ENCODE measurements at places on chromosomes 16 and 17.

DNA sequence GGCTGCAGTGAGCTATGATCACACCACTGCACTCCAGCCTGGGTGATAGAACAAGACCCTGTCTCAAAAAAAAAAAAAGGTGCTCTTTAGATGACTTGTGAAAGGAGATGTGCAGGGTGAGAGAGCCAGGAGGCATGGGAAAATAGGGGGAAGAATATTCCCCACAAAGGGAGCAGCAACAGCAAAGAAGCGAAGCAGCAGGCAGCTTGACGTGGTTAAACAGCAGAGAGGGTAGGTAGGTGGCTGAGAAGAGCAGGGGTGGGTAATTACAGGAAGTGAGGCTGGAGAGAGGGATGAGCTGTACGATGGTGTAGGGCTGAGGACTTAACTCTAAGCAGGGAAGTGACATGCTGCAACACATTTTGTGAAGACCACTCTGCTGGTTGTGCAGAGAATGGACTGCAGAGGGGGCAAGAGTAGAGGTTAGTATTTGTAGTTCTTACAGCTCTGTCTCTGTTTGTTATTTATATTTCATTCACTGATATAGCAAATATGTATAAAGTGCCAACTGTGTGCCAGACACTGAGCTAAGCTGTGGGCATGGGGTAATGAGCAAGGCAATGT, 1.6 kb downstream of the HEATR3 start:
- DNase-seq = no peak
- H3K27ac ChIP-seq = peak overlapping the region; percentile 92
- peaks cover 31% of the 10 kb centered on the region for H3K4me1 ChIP-seq
- no peaks in the 10 kb centered on the region for H3K27me3 ChIP-seq

DNA sequence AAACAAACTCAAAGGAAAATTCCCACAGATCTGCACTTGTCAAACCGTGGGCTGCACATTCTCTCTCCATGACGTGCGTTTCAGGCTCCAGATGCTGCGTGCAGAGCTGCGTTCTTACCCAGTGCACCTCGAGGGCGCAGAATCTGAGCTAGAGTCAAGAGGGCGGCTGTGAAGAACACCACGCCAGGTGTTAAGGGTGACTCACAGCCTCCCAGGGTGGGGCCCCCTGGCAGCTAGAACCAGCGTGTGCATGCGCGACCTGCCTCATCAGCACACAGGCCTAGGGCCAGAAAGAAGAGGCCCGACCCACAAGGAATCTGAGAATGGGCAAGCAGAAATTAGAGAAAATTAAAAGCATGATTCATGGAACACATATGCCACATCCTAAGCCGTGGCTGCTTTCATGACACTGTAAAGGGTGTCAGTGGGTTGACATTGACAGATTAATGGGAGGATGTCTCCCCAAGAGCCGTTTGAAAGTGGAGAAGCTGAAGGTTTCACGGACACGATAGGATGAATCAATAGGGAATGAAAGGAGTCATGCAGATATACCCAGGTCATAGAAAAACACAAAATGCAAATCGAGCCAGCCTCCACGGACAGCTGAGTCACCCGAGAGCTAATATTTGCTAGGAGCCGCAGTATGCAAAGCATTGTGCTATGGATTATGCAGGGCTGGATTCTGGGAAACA, 29.0 kb downstream of the MARCHF10 start:
- no peaks in the 10 kb centered on the region for H3K4me1 ChIP-seq
- peak; percentile 45 for DNase-seq
- no peak overlapping the region for H3K27ac ChIP-seq
- H3K36me3 ChIP-seq = peaks cover 2% of the 10 kb centered on the region

DNA sequence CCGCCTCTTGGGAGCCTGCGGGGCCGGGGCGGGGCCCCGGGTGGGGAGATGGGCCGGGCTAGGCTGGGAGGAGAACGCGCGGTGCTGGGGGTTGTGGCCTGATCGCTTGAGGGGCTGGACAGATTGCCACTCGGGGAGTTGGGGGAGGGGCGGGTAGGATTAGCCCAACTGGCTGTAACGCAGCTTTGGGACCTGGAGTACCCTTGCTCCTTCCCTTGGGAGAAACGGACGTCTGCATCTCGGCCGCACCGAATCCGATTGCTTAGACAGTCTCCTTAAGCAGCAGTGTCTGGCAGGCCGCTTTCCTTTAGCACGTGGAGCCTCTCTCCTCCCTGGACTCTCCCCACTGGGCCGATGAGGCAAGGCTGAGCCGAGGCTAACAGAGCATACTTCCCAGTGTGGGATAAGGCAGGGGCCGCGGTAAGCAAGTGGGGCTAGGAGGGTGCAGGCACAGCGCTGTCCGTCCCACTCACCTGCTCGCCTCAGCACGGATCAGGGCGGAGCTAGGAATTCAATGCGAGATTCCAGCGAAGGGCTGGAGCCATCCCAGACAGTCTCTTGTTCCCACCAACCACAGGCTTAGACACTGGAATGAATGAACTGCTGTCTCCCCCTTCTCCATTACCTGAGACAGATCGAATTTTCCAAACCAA, 540 bp upstream of the ACLY start:
- H3K27ac ChIP-seq = peak overlapping the region; percentile 71
- DNase-seq = no peak
- no peaks in the 10 kb centered on the region for H3K27me3 ChIP-seq
- no peaks in the 10 kb centered on the region for H3K36me3 ChIP-seq

DNA sequence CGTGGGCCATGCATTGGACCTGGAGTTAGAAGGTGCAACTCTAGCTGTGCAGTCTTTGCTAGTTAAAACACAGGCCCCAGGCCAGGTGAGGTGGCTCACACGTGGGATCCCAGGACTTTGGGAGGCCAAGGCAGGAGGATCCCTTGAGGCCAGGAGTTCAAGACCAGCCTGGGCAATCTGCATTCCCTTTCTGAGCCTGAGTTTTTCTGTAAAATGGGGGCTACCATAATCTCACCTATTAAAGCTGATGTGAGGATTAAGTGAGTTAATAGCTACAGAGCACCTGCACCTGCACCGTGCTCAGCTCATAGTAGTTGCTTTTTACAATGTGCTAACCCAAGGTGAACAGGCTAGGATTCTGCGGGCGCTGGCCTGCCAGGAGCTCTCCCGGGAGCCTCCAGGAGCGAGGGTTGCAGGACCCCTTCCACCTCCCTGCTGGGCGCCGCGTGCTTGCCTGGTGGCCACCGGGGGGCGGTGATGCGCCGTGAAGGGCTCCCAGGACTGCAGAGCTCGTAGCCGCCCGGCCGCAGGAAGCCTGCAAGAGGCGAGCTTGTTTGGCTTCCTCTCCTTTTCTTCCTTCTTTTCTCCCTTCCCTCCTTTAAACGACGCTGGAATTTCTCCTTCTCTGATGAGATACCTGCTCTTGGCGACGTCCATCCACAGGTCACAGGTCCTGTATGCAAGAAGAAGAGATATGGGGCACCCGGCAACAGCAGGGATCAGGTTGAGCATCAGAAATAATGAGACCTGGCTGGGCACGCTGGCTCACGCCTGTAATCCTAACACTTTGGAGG, 51.3 kb downstream of the ZFP90 start:
- peaks cover 7% of the 10 kb centered on the region for H3K36me3 ChIP-seq
- peaks cover 2% of the 10 kb centered on the region for H3K4me1 ChIP-seq
- H3K4me3 ChIP-seq = no peak overlapping the region
- no peaks in the 10 kb centered on the region for H3K27me3 ChIP-seq
- no peak overlapping the region for H3K27ac ChIP-seq

DNA sequence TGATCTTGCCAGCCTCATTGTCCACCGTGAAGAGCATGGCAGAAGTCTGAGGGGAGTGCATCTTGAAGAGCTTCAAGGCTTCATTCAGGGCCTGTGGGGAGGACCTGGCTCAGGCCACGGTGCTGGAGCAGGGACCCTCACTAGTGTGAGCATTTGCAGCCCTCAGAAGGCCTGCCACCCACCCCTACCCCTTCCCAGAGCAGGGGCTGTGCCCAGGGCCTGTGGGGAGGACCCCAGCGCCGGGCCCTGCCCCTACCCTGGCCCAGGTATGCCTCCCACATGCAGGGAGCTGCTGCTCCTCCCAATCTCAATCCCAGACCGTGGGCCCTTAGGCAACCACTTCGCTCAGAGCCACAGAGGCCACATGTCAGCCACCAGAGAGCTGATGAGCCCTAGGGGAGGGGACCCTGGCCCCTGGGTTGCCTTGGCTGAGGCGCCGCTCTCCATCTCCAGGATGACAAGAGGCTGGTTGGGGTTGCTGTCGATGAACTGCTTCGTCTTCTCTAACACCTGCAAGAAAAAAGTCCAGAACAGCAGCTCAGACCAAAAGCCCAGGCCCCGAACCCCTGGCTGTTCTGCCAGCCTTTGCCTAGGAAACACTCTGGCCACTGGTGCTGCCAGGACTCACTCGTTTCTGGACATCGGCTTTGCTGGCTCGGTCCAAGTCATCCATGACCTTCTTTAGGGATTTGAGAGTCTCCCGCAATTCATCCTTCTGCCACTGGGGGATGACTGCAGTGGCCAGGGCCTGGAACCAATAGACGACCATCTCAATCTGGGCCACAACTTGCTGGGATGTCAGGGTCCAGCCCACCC, 1.8 kb upstream of the EXOSC6 start:
- H3K4me1 ChIP-seq = peaks cover 10% of the 10 kb centered on the region
- DNase-seq = no peak
- no peak overlapping the region for H3K4me3 ChIP-seq
- H3K36me3 ChIP-seq = peaks cover 4% of the 10 kb centered on the region
- no peaks in the 10 kb centered on the region for H3K27me3 ChIP-seq

GRCh38 chr16:3454093-3454492, 10.6 kb downstream of the NAA60 start:
- no peaks in the 10 kb centered on the region for H3K27me3 ChIP-seq
- no peaks in the 10 kb centered on the region for H3K36me3 ChIP-seq
- H3K4me1 ChIP-seq = peaks cover 7% of the 10 kb centered on the region
- DNase-seq = no peak
- H3K27ac ChIP-seq = no peak overlapping the region
- H3K4me3 ChIP-seq = no peak overlapping the region

DNA sequence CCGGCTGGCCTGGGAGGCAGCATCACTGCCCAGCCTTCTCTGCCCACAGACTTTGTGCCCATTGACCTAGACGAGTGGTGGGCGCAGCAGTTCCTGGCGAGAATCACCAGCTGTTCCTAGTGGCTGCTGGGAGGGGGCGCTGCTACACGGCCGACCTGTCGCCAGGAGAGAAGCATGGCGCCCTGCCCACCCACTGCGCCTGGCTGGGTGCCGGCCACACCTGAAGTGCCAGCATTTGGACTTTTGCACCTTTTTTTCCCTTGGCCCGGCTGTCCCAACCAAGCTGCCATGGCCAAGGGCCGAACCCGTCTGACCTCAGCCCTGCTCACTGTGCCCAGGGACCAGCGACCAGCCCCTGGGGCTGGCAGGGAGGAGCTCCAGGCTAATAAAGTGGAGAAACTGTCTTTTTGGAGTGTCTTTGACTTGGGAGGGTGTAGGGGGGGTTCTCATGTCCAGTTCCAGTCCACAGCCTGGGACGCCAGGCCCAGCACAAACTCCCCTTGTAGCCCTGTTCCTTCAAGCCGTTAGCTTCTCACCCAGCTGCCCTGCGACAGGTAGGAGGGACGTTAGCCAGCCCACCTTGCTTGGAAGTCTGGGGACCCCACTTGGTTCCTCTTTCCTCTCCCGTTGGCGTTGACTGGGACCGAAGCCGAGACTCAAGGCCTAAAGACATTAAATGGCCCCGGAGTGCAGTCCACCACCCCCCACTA, 939 bp upstream of the WDR90 start:
- H3K27ac ChIP-seq = peak overlapping the region; percentile 39
- H3K4me3 ChIP-seq = peak overlapping the region; percentile 83
- H3K4me1 ChIP-seq = peaks cover 14% of the 10 kb centered on the region

- H3K4me3 ChIP-seq = no peak overlapping the region
- H3K4me1 ChIP-seq = no peaks in the 10 kb centered on the region
- H3K27me3 ChIP-seq = peaks cover 16% of the 10 kb centered on the region
- no peaks in the 10 kb centered on the region for H3K36me3 ChIP-seq
- no peak for DNase-seq
- H3K27ac ChIP-seq = no peak overlapping the region
Measured at GRCh38 chr16:87012954-87013938, 303.9 kb downstream of the C16orf95 start.

DNA sequence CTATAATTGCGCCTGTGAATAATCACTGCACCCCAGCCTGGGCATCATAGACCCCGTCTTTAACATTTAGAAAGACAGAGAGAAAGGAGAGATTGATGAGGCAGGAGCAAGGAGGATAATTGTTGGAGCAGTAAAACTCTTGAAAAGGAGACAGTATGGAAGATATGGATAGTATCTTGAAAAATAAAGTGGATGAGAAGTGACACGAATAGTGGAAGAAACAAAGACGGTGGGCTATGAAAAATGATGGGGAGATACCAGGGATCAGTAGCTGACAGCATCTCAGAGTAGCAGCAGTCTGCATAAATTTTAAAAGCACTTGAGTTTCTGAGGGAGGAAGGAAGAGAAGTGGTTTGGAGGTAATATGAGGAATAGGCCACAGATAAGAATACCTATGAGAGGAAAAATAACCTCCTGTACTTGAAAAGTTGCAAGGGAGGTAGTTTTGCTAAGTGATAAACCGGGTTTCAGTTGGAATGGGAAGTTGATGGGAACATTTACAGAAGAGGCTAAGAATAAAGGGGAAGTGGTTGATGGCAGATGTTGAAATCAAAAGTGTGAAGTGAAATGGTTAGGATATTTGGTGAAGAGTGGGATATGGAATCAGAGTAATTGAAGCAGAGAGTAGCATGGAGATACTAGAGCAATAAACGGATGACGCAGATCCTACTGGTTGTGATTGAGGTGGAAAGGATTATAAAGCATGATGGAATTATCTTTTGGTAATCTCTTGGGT, 1.8 kb upstream of the PPM1D start:
- peaks cover 23% of the 10 kb centered on the region for H3K4me1 ChIP-seq
- no peak for DNase-seq
- H3K4me3 ChIP-seq = peak overlapping the region; percentile 79
- H3K36me3 ChIP-seq = no peaks in the 10 kb centered on the region

DNA sequence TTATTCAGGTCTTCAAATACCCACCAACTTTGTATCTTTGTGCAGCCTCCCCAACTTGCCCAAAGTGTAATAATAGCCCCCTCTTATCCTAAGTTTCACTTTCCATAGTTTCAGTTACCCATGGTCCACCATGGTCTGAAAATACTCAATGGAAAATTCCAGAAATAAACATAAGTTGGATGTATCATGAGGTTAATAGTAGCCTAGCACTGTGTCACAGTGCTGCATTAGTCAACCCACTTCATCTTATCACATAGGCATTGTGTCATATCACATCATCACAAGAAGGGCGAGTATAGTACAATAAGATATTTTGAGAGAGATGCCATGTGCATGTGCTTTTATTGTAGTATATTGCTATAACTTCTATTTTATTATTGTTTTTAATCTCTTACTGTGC, 21.9 kb downstream of the OMG start:
- H3K36me3 ChIP-seq = peaks cover 2% of the 10 kb centered on the region
- no peaks in the 10 kb centered on the region for H3K27me3 ChIP-seq

- H3K27ac ChIP-seq = no peak overlapping the region
- no peaks in the 10 kb centered on the region for H3K27me3 ChIP-seq
- no peak for DNase-seq
- peaks cover 2% of the 10 kb centered on the region for H3K36me3 ChIP-seq
- H3K4me3 ChIP-seq = no peak overlapping the region
Measured at GRCh38 chr16:53717577-53717976, 13.6 kb downstream of the FTO start.

- DNase-seq = no peak
- peaks cover 9% of the 10 kb centered on the region for H3K4me1 ChIP-seq
- H3K4me3 ChIP-seq = no peak overlapping the region
Measured at GRCh38 chr16:80682421-80683070, 121.9 kb downstream of the CDYL2 start.

Measured in T-helper 17 cell (primary cell).